ENCODE measurements at places on chromosomes 7 and 10.

DNA sequence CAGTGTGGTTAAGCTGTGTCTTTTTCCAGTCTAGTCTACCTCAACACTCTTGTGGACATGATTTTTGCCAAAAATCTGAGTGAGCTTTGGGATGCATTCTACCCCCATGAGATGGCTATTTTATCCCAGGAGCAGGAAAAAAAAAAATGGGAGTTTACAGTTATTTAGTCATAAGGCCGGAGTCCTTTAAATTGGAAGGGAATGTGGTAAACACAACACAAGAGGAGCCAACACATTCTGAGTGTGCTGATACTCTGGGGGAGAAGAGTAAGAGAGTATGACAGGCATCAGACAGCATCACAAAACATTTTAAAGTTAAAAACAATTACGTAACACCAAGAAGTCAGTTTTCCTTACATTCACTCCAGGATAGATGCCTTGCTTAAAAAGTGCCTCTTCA is 46.1 kb downstream of the C1GALT1 start:
- no peak for DNase-seq

- no peak for DNase-seq
These were observed 67.6 kb upstream of the ADAM12 start for GRCh38 chr10:126455766-126456405.

DNA sequence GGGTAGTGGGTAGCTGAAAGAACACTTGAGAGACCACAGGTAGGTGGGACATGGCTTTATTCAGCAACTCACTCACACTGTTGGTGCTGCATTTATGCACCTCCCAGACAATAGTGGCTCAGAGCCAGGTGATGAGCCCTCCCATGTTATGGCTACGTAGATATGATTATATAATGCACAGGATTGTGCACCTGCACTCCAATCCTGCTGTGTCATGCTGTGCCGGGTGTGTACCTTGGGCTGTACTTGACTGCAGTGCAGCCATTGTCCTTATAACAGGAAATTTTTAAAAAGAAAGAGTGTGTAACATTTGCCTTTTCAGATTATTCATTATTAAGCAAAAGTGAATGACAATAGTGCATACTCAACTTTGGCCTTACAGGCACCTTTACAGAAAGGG is 366.1 kb upstream of the BMPER start:
- DNase-seq = no peak

DNA sequence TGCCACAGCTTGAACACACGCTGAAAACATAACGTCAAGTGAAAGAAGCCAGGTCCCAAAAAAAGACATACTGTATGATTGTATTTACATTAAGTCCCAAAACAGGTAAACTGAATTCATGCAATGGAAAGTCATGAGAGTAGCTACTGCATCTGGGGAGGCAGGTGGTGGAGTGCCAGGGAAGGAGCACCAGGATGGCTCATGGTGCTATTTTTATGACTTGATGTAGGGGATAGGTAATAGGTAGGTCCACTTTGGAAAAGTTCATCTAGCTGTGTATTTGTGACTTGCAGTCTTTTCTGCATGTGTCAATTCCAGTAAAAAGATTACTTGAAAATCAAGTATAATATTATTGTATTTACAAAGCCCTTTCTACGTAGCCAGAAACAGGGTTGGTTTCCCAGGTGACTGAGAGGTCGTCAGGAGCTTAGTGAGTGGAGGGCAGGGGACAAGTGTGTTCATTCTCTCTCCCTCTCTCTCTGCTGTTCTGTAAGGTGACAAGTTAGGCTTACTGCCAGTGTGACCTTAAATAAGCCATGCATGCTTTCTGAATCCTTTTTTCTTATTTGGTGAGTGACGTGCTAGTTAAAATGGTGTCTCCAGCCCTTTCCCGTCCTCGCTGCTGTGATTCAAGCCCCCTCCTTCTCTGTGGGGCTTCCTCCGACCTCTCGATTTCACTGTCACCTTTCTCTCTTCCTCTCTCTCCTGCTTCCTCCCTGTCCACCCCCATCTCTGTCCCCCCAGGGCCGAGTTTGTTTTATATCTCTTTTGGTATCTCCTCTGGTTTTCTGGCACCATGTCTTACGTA is 9.4 kb upstream of the PRKCQ start:
- no peak for DNase-seq

- no peak for DNase-seq
These were observed 104.4 kb upstream of the ANLN start for GRCh38 chr7:36285276-36285675.

GRCh38 chr10:3217301-3217700 is 44.7 kb upstream of the PITRM1 start:
- DNase-seq = no peak

DNA sequence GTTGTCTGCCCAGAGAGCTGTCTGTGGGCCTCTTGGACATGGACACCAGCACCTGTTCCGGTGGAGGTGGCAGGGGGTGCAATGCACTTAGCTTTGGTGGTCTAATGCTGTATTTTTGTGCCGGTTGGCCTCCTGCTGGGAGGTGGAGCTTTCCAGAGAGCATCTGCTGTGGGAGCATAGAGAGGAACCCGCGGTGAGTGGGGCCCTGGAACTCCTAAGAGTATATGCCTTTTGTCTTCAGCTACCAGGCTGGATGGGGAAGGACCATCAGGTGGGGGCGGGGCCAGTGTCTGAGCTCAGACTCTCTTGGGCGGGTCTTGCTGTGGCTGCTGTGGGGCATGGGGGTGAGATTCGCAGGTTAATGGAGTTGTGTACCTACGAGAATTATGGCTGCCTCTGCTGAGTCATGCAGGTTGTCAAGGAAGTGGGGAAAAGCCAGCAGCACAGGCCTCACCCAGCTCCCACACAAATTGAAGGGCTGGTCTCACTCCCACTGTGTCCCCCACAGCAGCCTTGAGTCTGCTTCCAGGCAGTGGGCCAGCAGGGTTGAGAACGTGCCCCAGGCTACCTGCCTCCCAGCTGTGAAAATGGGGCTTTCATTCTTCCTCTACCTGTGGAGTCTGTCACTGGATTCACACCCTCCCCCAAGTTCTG is 29.0 kb downstream of the JAKMIP3 start:
- DNase-seq = peak; percentile 14

GRCh38 chr7:70051726-70052125 is 453.5 kb downstream of the AUTS2 start:
- DNase-seq = no peak

- no peak for DNase-seq
These were observed 162.4 kb downstream of the NRF1 start for GRCh38 chr7:129773871-129774270.

DNA sequence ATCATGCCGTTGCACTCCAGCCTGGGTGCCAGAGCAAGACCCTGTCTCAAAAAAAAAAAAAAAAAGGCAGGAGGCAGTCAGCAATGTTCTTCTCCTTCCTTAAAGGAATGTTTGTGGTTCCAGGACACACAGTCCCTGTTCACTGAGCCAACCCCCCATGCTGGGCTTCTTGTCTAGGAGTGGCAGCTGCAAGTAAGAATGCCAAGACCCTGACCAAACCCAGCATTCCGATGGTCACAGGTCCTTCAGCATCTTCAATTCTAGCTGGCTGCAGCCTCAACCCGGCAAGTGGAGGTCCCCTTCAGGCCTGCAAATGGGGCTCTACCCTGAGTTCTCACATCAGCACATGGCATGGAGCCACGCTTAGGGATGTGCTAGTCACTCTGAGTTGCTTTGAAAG is 38.2 kb upstream of the CUX1 start:
- no peak for DNase-seq

- no peak for DNase-seq
These were observed 31.2 kb downstream of the DYNC2I1 start for GRCh38 chr7:158887594-158887993.

DNA sequence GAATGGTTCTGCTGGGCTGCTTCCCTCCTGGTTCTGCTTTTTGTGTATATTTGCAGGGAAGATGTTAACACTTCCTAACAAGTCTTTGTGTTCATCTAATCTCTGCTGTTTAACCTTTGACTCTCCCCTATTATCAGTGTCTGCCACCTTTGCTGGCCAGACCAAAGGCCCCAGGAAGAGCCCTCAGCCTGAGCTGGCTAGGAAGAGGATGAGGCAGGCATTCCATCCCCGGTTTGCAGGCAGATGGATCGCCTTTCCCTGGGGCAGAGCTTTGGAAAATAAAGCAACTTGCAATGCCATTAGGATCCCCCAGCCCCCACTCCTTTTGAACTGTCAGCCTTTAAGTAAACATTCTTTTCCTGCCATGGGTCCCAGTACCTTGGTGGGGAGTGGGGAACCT is 19.0 kb downstream of the DPCD start:
- no peak for DNase-seq

DNA sequence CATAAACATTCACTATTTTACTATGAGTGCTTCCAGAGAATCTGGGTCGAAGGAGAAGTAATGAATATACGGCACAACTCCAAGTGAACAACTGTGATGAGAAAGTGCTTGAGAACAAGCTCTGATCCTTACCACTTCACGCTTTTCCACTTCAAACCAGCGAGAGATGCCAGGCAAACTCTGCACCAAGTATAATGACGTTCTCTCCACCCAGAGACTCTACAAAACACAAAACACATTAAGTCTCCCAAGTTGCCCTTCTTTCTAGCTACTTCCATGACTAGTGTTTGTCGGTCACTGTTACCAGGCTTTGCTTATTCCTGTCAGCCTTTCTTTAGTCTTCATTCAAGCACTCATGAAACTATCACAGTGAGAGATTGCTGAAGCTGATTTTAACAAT is 193.1 kb upstream of the IMMP2L start:
- no peak for DNase-seq

- no peak for DNase-seq
These were observed 191.3 kb upstream of the CDCA7L start for GRCh38 chr7:22137026-22137425.

GRCh38 chr7:55122263-55122662 is 103.4 kb downstream of the EGFR start:
- DNase-seq = no peak

DNA sequence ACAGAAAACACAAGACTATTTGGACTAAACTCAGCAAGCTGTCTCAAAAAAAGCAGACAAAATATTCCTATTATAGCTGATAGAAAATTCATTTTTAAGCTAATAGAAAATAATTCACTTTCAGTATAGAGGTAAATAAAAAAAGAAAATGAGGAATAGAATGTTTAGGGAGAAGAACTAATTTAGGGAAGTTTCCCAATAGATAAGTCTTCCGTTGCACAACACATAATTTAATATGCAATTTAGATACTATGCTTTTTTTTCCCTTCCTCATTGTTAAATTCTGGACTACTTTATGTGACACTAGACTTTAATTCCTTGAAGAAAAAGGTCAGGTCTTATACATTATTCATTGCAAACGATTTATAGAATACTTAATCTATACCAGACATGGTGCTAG is 10.3 kb downstream of the PNPLA8 start:
- DNase-seq = no peak

DNA sequence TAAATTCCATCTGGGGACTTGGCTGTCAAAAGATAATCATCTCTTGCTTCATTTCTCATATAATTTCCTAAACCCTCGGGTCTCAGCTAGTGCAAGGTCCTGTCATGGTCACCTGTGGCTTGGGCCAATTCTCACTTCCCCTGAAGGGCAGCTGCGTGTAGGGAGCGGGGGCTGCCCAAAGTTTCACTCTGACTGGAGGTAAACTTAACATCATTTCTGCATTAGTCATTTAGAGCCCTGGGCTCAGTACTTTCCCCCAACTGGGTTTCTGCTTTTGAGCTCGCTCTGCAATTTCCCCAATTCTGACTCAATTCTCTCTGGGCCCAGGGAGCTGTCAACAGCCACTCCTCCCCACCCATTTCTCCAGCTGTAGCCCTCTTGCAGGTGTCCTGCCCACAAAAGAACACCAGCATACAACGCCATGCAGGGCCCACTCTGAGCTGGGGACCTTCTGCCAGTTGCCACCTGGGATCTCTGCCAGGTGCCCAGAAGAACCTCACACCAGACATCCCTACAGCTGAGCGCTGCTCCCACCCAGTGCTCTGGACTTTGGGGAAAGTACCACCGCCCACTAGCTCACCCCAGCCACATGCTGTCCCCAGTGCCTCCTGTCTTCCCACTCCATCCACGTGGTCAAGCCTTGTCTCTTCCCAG is 37.9 kb downstream of the VOPP1 start:
- no peak for DNase-seq

- no peak for DNase-seq
These were observed 564.5 kb upstream of the GHITM start for GRCh38 chr10:83574770-83575169.

DNA sequence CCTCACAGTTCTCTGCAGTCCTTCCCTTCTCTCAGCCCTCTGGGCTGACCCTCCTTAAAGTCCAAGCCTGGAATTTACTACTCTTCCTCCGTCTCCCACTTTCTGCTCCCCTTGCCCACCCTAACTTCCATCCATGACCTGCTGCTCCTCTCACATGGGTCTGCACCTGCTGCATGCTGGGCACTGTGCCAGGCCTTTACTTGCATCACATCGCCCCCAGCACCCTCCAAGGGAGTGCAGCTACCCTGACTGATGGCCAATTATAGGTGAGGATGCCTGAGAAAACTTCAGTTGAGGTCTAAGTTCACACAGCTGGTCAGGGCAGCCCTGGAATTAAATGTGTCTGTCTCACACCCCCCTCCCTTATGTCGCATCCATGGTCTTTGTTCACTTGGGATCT is 53.6 kb upstream of the ZPBP start:
- DNase-seq = no peak

DNA sequence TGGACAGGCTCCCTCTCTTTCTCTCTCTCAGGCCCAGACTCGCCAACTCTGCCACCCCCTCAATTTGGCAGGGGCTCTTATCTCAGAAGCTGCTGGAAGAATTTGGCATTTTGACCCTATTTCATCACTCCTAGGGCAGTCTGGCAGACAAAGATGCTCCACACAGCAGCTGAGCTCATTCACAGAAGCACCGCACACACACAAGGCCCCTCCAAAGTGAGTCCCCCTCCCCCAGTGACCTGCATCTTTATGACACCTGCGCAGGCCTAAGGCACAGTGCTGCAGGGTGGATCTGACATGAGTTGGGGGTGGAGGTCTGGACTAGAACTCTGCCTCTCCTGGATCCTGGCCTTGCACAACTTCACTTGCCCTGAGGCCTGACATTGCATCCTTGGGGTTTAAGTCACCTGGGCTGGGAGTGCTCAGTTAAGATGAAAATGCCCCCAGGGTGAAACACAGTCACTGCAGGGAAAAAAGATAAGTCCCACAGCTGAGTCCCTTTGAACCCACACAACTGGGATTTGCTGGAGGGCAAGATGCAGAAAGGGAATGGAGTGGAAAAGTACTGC is 41.1 kb upstream of the DUSP5 start:
- peak; percentile 19 for DNase-seq

- no peak for DNase-seq
These were observed 286.3 kb downstream of the TNS3 start for GRCh38 chr7:47295606-47296005.

GRCh38 chr7:83970081-83970480 is 224.5 kb downstream of the SEMA3A start:
- no peak for DNase-seq

- DNase-seq = no peak
These were observed 288.7 kb downstream of the SDK1 start for GRCh38 chr7:3589752-3590151.

Measured in Calu3 (cell line).